ENCODE measurements at places on chromosomes 6 and 20.

GRCh38 chr6:53201270-53201669, 52.6 kb upstream of the GCM1 start:
- DNase-seq, result no peak

DNA sequence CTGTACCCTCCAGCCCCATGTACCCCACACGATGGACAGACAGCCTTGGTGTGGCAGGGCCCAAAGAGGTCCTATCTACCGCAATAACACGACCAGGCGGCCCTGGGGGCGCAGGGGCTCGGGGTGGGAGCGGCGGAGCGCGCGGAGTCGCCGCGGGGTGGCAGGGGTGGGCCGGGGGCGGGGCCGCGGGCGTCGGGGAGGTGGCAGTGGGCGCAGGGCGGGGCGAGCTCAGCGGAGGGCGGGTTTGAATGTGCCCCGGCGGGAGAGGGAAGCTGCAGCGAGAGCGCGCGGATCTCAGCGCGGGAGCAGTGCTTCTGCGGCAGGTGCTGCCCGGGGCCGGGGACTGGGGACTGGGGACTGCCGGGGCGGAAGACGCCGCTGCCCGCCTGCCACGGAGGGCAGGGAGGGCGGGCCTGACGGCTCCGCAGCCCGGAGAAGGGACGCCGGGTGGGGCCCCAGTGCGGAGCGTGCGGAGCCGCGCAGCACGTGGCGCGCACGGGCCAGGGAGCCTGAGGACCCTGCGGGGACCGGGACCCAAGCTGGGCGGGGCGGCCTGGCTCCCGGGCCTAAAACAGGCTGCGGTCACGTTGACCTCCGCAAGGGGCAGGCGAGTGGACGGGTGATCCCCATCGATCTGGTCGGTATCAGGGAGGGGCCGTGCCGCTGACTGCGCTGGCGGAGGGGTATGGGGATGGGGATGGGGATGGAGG, at the start of gene SLC29A1:
Gene SLC29A1 (plus strand): TSS at position 277 of the 710 bp plus-strand sequence. CDS start 3,719 bp downstream, outside the sequence.
- peak; percentile 58 for DNase-seq

DNA sequence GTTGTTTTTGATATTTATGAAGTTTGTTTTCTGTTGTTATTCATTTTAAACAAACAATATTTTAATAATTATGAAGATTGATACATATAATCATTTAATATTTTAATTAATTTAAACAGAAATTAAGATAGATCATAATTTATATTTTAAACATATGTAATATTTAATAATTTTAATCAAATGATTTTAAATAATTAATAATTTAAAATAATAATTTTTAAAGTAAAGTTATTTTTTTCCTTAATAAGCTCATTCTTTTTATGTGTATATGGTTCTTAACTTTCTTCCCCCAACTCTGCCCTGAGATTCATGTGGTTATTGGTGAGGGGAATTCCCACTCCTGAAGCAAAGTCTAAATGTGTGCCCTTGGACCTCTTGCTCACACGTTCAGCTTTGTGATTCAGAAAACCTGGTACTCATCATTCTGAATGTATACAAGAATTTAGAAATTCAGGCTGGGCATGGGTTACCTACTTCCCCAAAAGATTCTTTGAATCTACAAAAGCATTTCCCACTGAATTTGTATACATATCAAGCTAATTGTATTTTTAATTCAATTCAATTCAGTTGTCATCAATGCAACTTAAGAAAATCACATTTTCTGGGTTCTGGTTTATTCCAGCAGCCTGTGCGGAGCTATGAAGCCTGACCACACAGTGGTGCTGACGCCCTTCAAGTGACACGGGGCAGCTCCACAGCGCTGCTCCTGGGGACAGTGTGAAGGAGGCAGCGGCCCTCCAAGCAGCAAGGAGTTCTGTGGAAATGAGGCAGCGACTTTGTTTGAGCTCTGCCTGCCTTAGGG, 168.9 kb upstream of the UST start:
- DNase-seq, result peak; percentile 78

GRCh38 chr6:48511378-48511777, 400.4 kb upstream of the PTCHD4 start:
- no peak for DNase-seq

GRCh38 chr6:117538615-117539014, 56.1 kb downstream of the DCBLD1 start:
- no peak for DNase-seq

- no peak for DNase-seq
Observed at GRCh38 chr6:48839206-48839605, 623.8 kb downstream of the MMUT start.

DNA sequence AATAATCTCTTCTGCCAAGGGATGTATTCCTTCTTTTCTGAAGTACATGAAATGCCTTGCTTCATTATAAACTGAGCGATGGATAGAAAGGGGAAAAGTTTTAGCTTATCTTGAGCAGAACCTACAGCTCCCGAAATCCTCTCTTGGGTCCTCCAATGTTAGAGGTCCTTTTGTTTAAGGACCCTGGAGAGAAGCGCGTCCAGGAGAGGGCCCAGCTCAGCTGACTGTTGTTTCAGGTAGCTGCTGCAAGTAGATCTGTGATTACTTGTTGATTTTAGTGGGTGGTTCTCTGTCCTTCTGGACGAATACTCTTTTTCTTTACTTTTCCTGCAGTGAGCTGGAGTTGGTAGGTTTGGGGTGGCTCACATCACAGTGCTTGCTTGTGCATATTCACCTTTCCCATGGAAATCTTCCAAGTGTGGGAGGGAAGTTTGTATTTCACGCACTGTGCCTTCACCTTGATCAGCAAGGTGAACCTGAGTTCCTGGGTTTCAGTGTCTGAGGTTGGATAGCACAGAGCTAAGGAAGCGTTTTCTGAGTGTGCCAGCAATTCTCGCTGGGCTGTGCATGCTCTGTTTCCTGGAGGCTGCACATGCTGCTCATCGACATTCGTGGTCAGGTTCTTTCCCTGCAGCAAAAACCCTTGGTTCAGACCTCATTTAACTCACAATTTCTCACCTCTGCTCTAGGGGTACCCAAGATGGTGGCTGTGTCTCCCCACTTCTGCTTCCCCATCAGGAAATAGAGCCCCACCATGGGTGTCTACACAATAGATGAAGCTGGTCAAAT, 176.3 kb downstream of the JARID2 start:
- no peak for DNase-seq

DNA sequence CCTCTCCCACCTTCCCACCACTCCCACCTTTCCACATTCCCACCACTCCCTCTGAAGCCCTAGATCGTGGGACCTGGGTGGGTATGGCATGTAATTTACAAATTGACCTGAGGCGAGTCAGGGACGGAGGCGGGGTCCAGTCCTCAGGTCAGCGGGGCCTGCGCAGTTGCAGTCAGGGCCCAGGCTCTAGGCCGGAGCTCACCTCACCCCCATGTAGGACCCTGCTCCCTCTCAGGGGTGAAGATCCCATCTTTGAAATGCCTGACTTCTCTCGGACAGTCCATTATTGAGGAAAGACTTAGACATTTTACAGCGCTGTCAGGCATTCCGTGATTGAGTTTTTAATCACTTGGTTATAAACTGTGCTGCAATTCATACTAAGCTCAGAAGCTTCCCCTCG, 10.5 kb downstream of the THBS2 start:
- DNase-seq, result no peak

- no peak for DNase-seq
Observed at GRCh38 chr20:419556-420165, 11.6 kb downstream of the RBCK1 start.

DNA sequence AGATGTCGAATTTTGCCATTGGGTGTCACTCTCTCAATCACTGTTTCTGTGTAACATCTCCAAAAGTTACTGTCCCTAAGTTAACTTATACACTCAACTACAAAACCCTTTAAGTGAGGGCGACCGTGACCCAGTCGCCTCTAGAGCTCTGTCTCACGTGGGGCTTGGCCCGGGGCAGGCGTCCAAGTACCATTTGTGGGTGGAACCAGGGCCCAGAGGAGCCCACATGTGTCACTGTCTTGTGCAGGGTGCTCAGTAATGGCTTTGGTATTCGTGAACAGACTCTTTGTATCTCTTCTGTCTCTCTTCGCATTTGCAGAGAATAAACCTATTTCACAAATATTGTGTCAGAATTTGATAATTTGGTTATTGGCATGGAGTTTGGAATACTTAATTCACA, 109.9 kb upstream of the THBS2 start:
- DNase-seq, result peak; percentile 61

GRCh38 chr20:6613280-6613861, 154.1 kb upstream of the BMP2 start:
- DNase-seq, result no peak

GRCh38 chr6:14759976-14760672, 485.7 kb upstream of the JARID2 start:
- DNase-seq, result no peak

GRCh38 chr20:62069741-62070216, 4.1 kb upstream of the TAF4 start:
- peak; percentile 61 for DNase-seq
